ENCODE measurements at places on chromosomes 3 and 15.
A peak's percentile ranks its signal among the peaks of the same experiment; 100 is the strongest.

- DNase-seq, result no peak
These were observed 59.9 kb downstream of the FAM43A start for GRCh38 chr3:194745422-194746184.

- DNase-seq, result no peak
These were observed 487.5 kb upstream of the WNT5A start for GRCh38 chr3:55974421-55975165.

GRCh38 chr15:45141386-45141785 is 11.6 kb downstream of the DUOX1 start:
- DNase-seq, result no peak

DNA sequence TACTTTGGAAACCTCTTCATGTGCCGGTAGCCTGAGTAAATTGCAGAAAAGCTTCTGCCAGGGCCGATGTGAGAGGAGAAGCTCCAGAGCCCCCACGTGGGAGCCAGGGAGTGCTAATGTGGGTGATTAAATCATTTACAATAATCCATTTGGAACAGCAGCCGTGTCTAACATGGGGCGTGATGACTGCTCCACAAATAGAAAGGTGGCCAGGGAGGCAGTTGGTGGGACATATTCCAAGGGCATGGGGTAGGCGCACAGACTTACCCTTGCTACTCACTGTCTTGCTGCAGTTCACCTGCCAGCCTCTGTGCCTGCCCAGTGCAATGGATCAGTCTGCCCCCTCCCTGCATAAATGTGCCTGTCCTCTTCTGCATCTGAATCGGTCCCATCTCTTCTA is 39.3 kb upstream of the INSYN1 start:
- no peak for DNase-seq

DNA sequence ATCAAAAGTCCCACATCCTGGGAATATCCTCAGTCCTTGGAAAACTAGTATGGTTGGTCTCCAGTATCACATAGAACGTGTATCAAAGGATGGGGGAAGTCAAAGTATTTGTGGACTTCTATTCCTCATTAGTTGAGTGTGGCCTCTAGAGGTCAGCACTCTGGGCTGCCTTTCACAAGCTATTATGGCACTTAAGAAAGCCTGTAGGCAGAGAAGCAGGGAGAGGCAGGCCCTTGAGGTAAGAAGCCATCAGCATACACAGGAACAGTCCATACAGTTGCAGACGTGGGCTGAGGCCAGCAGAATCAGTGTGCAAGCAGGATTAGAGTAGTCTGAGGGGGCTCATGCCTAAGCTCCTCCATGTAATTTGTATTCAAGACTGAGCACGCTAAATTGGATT is 341.7 kb downstream of the CLSTN2 start:
- no peak for DNase-seq

DNA sequence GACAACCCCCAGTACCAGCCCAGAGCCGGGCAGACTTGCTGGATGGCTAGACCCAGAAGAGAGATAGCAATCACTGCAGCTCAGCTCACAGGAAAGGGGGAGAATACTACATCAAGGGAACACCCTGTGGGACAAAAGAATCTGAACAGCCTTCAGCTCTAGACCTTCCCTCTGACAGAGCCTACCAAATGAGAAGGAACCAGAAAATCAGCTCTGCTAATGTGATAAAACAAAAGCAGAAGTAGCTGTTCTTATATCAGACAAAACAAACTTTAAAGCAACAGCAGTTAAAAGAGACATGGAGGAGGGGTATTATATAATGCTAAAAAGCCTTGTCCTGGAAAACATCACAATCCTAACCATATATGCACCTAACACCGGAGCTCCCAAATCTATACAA is 283.3 kb downstream of the KLF13 start:
- DNase-seq, result no peak

DNA sequence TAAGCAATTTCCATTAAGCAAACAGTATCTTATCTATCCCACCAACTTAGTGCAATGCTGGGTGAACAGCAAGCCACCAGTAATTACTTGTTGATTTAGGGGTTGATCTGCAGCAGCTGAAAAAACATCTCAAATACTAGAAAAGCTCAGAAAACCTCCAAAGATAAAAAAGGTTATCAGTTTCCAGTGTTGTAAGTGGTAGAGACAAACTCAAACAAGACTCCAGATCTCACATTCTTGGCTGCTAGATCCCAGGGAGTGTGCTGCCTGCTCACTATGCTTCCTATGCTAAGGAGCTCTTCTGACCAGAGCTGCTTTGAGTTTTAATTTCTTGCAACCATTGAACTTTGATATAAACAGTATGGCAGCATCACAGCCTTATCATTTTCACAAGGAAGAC is 11.3 kb downstream of the B3GALNT1 start:
- DNase-seq, result no peak

DNA sequence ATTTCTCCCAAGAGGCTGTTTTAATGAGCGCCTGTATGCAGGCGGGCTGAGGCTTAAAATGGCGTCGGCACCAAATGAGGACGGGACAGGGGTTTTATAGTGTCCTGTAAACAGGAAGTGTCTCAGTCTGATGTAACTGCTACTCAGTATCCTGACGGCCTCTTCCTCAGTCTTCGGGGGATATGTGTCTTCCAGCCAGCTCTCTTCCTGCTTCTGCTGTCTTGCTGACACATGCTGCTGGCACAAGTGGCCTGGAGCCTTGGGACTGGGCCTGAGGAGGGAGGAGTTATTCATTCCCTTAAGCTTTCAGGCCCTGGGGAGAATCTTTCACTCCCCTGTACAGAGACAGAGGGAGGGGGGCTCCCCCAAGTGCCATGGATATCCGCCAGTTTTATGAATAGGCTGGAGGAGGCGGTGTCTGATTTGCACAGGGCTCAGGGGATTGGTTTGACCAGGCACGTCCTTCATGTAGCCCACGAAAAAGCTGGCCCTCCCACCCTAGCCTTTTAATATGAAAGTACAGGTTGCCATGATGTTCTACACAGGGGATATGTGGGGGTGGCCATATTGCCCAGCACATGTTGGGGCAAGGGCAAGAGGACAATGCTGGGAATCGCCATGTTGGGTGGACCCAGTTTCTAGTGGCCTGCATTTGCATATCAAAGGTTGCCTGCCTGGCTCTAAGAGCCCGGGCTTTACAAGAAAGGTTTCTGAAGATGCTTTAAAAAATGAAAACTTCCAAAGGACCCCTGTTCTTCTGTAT is 19.9 kb downstream of the NDUFB4 start:
- no peak for DNase-seq

- no peak for DNase-seq
These were observed 32.1 kb downstream of the SPSB4 start for GRCh38 chr3:141083226-141083625.

DNA sequence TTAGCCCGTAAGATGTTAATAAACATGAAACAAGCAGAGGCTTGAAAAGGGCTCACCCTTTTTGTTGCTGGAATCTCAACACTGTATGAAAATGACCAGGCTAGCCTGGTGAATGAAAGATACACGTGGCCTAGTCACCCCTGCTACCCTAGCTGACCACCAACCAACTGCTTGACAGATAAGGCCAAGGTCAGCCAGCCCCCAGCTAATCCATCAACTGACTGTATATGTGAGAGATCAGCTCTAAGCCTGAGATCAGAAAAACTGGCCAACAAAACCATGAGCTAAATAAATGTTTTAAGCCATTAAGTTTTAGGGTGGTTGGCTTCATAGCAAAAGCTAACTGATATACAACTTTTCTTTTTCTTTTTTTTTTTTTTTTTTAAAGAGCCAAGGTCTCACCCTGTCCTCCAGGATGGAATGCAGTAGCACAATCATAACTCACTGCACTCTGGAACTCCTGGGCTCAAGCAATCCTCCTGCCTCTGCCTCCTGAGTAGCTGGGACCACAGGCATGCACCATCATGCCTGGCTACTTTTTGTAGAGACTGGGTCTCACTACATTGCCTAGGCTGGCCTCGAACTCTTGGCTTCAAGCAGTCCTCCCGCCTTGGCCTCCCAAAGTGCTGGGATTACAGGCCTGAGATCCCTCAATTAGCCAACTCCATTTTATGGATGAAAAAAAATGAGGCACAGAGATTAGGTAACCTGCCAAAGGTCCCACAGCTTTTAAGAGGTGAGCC is 34.6 kb downstream of the SH3BP5 start:
- no peak for DNase-seq

GRCh38 chr3:51004235-51004634 is 329.5 kb downstream of the DOCK3 start:
- no peak for DNase-seq

DNA sequence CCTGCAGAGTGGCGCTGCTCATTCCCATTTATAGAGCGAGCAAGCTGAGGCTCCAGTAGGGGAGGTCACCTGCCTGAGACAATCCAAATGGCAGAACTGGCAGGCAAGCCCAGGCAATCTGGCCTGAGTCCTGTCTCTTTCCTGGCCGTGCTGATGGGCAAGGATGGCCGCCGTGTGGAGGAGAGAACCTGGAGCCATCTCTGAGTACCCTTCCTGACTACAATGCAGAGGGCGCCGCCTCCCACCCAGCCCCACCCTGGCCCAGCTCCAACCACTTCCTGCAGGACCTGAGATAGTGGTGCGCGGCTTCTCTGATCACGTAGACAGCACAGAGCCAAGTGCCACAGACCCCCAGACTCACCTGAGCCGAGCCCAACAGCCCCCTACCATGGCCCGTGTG is 7.0 kb downstream of the TLR9 start:
- DNase-seq, result peak; percentile 67

GRCh38 chr15:71337197-71337845 is 222.1 kb downstream of the THSD4 start:
- DNase-seq, result no peak

DNA sequence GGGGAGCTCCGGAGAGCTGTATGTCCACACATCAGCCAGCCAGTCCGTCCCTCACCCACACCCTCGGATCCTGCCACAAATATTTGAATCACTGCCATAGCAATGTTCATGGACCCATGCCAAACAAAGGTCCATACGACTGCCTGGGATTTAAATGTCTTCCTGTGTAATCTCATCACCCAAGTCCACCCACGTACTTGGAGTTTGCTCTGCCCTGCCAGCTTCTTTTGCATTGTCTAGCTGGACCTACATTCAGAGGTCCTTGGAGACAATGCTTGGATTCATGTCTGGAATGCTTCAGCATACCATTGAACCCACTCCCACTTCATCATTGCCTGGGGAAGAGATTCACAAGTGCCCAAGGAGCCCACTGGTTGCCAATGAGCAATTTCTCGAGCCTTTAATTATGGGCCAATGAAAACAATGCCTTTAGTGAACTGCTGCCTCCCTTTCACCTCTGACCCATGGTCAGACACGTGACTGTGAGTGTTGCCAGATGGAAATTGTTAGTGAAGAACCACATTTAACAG is 90.4 kb upstream of the PHLDB2 start:
- DNase-seq, result no peak

DNA sequence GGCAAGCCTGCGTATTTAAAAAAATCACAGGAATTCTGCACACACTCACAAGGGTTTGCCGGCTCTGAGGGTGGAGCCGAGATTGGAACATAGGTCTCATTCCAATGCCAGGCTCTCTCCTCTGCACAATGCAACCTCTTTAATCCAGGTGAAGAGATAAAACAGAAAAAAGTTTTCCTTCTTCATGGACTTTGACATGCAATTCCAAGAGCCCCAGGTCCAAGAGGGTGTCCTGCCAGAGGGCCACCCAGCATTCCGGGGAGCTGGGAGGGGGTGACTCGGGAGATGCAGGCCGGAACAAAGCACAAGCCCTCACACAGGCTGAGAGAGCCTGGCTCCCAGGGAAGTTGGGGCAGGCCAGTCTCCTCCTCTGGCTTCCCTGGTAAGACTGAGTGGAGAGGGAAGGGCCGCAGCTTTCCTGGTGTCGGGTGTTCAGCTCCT is 6.7 kb upstream of the SLC12A8 start:
- no peak for DNase-seq

- DNase-seq, result no peak
These were observed 133.5 kb downstream of the SNRPN start for GRCh38 chr15:25088261-25088790.

DNA sequence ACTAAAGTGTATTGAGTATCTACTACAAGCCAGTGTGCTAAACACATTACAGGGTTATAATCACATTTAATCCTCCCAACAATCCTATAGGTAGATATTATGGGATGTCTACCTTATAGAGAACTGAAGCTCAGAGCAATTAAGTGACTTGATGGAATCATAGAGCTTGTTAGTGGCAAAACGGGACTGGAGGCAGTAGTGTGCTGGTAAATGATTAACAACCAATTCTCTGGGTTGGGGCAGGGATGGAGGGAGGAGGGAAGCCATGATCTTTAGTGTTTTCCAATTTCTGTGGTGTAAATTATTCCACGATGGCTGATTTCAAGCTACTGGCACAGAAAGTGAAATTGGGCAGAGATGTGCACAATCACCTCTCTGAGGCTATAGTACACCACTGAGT is 18.5 kb upstream of the CSRNP1 start:
- no peak for DNase-seq

- DNase-seq, result no peak
These were observed 88.7 kb downstream of the CACNA2D3 start for GRCh38 chr3:54211097-54211496.

DNA sequence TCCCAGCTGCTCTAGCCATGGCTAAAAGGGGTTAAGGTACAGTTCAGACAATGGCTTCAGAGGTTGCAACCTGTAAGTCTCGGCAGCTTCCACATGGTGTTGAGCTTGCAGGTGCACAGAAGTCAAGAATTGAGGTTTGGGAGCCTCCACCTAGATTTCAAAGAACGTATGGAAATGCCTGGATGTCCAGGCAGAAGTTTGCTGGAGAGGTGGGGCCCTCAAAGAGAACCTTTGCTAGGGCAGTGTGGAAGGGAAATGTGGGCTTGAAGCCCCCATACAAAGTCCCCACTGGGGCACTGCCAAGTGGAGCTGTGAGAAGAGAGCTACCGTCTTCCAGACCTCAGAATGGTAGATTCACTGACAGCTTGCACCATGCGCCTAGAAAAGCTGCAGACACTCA is 73.7 kb downstream of the STT3B start:
- no peak for DNase-seq
